ENCODE measurements at places on chromosomes 1 and 21. TPM values are rescaled to one million over a fixed set of nuclear protein-coding genes. Genes with fewer than 3 reads are reported as not detected.

The GJA4 gene
- not detected for total RNA-seq

The CD84 gene
- total RNA-seq = not detected

The AGPAT3 gene
- 52.1 TPM for total RNA-seq

The PCAT6 gene
- 0.86 TPM for total RNA-seq

The C1QB gene
- total RNA-seq = not detected

The CAMK2N1 gene
- 6.3 TPM for total RNA-seq

The MPZ gene
- 0.44 TPM for total RNA-seq

The PTPRU gene
- total RNA-seq = 30.9 TPM

The IFI44L gene
- 1.3 TPM for total RNA-seq

The ADPRS gene
- total RNA-seq = 40.2 TPM
